ENCODE measurements at places on chromosomes 2 and 18. TPM values are rescaled to one million over a fixed set of nuclear protein-coding genes. Genes with fewer than 3 reads are reported as not detected.

The ANKRD62 gene
- total RNA-seq: not detected

The CYBRD1 gene
- 14.0 TPM for total RNA-seq

The ECEL1 gene
- total RNA-seq: not detected

The DOK6 gene
- under 0.01 TPM for total RNA-seq

The CHRND gene
- not detected for total RNA-seq

All from epithelial cell of umbilical artery (primary cell).